ENCODE measurements at places on chromosomes 7 and 10.
A peak's percentile ranks its signal among the peaks of the same experiment; 100 is the strongest.

GRCh38 chr10:100881556-100882213 lies 31.1 kb upstream of the SLF2 start:
- DNase-seq: no peak

- no peak for DNase-seq
Observed at GRCh38 chr10:67971311-67971710, 86.9 kb downstream of the SIRT1 start.

DNA sequence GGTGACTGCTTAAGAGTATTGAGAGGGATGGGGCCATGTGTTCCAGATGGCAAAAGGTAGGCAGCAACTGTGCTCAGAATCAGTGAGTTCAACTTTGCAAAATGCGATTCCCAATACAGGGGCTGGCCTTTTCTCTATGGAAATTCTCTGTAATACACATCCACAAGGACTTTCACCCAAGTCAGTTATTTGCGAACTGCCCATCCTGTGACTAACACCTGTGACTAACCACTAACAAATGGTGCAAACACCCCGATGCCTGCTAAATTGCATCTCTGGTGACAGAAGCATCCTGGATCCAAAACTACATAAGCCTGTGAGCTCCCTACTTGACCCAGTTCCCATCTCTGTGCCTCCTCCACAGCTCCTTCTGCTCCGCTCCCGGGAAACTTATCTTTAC lies 9.0 kb upstream of the CUZD1 start:
- no peak for DNase-seq

GRCh38 chr7:87935384-87935706 lies 1.3 kb downstream of the ADAM22 start:
- no peak for DNase-seq

DNA sequence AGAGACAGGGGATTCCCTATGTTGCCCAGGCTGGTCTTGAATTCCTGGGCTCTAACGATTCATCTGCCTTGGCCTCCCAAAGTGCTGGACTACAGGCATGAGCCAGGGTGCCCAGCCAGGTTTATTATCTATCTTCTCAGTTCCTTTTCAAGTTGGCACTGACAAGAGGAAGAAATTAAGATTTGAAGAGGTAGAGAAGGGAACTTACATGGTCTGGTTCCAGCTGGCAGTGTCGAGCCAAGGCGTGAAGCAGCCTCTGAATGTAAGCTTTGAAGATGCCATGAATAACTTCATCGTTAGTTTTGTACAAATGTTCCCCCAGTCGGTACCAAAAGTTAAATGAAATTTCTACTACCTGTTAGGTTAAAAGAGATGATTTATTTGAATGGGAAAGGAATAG lies 57.7 kb downstream of the TNPO3 start:
- DNase-seq: no peak

DNA sequence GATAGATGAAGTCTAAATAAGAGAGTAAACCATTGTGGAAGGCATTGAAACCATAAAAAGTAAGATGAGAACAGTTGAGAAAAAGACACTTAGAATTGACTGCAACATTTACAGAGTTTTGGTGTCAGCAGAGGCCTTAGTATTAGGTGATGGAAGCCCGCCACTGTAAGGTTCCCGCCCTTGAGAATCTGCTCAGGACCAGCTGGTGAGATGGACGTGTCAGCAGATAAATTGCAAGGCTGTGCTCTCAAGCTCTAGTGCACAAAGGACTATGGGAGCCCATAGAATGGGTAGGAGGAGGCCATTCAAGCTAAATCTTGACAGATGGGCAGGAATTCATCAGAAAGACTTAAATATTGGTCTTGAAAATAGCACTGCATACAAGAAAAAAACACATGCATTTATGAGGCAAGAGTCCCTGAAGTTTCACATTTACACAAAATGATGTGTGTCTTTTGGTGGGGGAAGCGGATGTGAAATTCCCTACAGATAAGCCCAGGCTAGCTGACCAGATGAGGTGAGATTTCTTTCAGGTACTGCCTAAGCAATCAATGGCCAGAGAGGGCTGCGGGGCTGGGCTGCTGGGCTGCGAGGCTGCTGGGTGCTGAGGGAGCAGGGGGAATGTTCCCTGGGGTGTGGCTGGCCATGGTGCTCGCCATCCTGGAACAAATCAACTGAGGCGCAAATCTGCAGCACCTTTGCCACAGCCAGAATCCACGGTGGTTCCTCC lies 42.5 kb downstream of the SYPL1 start:
- DNase-seq: no peak

- no peak for DNase-seq
Observed at GRCh38 chr7:1944619-1945210, 274.6 kb downstream of the ELFN1 start.

- DNase-seq: peak; percentile 64
Observed at GRCh38 chr7:110534241-110534931, 556.5 kb upstream of the LRRN3 start.

- DNase-seq: no peak
Observed at GRCh38 chr10:5608608-5609220, 57.7 kb downstream of the ASB13 start.

- no peak for DNase-seq
Observed at GRCh38 chr7:101167645-101168411, 2.5 kb upstream of the VGF start.

DNA sequence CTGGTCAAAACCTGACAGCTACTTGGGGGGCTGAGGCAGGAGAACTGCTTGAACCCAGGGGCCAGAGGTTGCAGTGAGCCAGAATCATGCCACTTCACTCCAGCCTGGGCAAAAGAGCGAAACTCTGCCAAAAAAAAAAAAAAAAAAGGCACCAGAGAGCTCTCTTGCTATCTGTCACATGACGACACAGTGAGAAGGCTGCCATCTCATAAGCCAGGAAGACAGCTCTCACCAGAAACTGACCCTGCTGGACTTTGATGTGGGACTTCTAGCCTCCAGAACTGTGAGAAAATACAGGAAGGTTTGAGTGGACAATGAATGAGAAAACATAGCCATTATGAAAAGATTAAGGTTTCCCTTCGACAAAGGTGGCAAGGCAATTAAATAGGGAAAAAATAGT lies 51.1 kb upstream of the KCNIP2 start:
- DNase-seq: no peak

DNA sequence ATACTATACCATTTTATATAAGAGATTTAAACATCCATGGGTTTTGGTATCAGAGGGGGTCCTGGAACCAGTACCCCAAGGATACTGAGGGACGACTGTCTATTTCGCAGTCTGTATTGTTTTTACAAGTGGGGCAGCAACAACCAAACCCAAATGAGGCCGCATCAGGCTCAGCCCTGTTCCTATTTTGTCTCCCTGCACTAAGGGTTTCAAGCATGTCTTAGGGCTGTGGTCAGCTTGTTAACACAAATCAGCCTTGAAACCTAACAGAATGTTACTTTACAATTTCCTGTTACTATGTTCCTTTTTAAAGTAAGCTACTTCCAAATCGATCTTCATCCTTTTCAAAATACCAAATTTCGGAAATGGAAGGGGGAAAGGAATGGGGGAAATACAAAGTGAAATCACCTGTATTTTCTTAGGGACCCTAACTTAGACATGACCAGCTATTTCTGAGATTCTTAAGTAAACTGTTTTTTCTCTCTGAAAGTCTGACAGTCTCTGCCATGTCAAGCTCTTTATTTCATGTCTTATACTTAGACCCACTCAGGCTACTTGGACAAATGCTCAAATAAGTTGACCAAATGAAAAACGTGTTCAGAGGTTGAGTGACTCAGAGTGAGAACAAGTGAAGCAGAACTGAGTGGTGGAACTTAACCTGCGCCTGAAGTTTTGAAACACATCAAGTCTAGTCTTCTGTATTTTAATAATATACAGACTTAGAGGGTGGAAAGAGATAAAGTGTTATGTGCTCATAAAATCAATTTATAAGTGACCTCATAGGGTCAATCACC lies 75.8 kb downstream of the C1GALT1 start:
- DNase-seq: no peak

DNA sequence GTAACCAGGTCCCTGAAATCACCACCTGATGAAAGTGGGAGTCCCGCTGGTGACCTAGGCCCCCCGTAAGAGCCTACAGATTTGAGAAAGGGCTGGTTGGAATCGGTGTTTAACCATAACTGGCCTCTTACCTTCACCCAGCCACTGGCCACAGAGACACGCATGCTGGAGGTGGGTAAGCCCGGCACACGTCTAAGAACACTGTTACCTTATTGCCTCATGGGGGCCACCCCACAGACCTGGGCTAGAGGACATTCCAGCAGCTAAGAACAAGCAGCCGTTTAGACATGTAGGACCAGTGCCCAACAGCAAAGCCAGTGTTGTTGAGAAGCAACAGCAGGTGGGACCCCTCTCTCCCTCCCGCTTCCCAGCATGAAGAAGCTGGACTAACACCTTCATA lies 2.5 kb upstream of the GDF2 start:
- DNase-seq: no peak

DNA sequence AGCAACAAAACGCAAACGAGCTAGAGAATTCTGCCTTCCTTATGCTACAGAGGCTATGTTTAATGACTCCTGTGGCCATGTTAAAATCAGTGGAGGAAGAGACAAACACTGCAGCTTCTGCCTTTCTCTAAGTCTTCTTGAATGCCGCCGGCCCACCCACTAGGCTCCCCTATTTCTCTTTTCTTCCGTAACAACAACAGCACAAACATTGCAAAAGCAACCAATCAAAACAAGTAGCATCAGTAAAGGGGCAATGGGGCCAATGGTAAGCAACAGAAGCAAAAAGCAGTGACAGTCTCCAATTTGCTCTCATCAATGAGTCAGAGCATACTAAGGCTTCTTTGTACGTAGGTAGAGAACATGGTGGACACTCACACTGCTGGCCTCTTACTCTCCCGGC lies 26.8 kb downstream of the DNAJC1 start:
- DNase-seq: no peak

- no peak for DNase-seq
Observed at GRCh38 chr7:152896217-152896616, 136.7 kb downstream of the ACTR3B start.

DNA sequence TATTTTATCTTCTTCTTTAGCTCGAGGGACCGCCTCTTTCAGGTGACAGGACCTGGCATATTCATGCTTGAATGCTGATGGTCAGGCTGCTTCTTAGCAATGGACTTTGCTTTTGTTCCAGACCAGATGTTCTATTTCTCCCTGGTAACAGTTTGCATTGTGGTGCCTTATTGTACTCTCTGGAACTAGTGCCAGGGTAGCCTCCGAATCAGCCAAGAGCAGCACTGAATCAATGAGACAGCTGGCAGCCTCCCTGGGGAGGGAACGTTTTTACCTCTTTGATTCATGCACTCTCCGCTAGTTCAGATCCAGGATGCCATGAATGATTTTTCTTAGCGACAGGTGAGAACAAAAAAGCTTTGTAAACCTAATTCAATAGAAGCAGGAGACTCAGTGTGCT lies 54.1 kb upstream of the NXPH1 start:
- DNase-seq: peak; percentile 94
